ENCODE measurements at places on chromosomes 4 and X.

- no peak for DNase-seq
Measured at GRCh38 chrX:123324625-123325024, 140.5 kb downstream of the GRIA3 start.

DNA sequence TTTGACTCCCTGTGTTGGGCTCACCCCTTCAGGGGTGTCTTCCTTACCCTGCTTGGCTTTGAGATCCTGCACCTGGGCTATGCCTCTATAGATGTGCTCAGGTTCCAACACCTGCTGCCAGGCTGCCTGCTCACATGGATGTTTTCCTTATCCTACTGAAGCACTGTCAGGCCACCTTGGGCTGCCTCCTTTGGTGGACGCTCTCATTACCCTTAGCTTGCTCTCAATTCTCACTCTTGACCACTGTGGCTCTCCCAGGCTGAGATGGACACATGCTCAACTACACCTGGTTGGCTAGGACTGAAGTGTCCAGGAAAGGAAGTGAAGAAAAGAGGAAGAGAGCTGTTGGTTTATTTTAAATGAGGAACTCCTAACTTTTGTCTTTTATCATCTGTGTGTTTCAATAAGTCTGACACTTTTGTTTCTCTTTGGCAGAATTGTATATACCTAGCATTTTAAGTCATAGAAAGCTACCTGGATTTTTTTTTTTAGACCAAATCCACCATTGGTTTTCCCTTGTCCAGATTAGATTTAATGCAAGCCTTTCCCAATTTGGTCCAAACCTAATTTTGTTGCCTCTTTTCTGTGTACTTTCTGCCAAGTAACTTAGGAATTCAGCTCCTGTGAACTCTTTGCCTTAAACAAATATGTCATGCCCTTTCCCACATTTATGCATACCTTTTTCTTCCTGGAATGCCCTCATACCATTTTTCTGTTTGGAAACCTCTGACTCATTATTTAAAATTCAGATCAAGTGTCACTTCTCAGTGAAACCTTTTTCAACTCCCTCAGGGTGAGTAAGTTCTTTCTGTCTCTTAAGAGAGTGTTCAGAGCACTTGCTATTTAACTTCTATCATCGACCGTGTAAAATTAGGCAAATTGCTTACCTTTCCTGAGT is 175.8 kb downstream of the GC start:
- DNase-seq = no peak

GRCh38 chrX:130830599-130831346 is 72.2 kb downstream of the ENOX2 start:
- no peak for DNase-seq

- no peak for DNase-seq
Measured at GRCh38 chr4:55385201-55385649, 10.5 kb upstream of the TMEM165 start.

DNA sequence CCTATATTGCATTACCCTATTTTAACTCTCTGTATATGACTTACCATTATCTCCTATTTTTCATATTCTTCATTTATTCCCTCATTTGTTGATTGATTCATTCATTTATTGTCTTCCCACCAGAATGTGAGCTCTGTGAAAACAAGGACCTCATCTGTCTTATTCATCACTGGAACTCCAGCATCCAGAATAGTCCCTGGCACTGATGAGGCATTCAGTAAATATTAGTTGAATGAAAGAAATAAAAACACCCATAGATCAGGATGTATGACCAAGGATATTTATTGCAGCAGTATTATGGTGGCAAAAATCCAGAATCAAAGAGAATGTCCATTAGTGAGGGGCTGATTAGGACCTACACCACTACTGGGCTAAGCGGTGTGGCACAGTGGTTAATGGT is 164.9 kb downstream of the SPRY1 start:
- DNase-seq = no peak

GRCh38 chr4:142124874-142125273 is 488.5 kb downstream of the IL15 start:
- no peak for DNase-seq

- DNase-seq = no peak
Measured at GRCh38 chrX:115650916-115651315, 89.9 kb downstream of the PLS3 start.

- DNase-seq = no peak
Measured at GRCh38 chrX:53266914-53267313, 14.5 kb downstream of the IQSEC2 start.

DNA sequence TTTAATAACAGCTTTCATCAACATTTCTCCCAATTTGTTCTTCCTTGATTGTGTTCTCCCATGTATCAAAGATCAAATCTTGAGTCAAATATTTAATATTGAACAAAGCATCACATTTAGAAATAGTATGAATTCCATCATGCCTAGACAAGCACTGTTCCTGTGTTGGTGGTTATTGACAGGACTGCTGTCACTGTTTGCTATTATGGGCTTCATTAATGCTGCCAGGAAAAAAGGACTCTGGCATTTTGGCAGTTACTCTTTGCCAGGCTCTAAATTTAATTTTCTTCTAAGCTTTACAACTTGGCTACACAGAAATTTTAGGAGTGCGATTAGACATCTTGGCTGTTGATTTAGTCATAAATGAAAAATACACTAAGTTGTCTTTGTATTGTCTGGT is 295.9 kb upstream of the NRK start:
- no peak for DNase-seq
